ENCODE measurements at places on chromosomes 7 and 10.

DNA sequence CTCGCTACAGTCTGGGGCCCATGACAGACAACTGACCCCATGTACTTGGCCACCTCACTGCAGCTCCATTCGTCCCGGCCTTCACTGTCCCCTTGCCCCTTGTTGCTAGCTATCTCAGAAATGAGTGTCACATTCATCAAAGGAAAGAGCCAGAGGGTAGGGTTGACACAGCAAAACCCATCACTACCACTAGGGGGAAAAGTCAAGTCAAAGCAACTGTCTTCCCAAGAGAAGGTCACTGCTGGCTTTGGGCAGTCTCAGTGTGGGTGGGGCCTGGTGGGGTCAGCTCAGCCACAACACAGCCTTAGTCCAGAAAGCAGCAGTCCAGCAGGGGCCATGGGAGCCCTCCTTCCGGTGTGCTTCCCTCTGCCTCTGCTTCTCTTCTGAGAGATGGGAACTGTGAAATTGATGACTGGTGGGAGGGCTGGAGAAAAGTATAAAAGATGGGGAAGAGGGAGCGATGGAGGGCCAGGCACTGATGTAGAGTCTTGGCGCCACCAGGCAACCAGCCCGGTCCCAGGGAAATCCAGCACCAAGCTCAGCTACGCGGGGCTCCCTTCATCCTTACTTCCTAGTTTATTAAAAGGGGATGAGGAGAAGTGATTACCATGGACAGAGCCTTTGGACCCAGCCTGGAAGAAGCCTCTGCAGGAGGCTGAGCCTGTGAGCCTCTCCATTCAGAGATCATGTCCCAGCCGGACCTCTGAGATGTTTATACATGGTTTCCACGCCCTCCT lies 58.0 kb downstream of the PLXNA4 start:
- no peak for DNase-seq

GRCh38 chr7:131327049-131327625 lies 539 bp upstream of the MKLN1 start:
- DNase-seq = peak; percentile 75

- no peak for DNase-seq
Measured at GRCh38 chr10:112526139-112526538, 79.1 kb downstream of the VTI1A start.

- no peak for DNase-seq
Measured at GRCh38 chr10:102264371-102264770, 19.0 kb downstream of the GBF1 start.

DNA sequence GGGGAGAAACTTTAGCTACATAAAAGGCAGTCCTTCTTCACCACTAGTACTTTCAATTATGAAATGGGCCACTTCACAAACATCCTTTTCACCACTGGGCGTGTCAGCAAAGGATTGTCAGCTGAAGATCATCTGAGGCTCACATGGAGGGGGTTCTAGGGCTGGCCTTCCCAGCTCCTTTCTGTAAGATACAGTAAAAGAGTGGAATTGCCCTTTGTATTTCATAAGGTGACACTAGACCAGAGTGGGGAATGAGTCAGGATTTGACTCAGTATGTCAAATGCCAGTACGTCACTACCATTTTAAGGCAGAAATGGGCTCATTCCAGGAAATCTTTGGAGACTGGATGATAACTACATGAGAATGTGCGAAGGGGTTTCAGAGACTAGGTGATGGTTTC lies 21.2 kb upstream of the BLOC1S2 start:
- no peak for DNase-seq

DNA sequence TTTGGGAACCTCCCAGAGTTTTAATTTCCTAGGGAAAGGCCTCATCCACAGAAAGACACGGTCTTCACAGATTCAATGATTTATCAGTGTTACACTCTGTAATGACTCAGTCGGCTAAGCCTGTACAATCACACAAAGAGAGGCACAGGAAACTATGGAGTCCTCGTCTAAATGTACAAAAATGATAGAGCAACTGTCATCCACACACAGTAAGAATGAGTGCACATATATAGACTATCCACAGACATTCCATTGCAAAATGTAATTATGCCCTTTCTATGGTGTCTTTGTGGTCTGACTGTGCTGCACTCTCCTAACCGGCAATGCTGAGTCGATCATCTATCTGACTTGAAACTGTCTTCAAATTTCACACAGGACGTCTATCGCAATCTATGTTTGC lies 3.5 kb upstream of the NAMPT start:
- no peak for DNase-seq

GRCh38 chr10:89269433-89270152 lies 18.0 kb upstream of the LIPA start:
- DNase-seq = no peak

GRCh38 chr10:76942628-76943416 lies 694.8 kb downstream of the KCNMA1 start:
- no peak for DNase-seq

GRCh38 chr10:14185316-14186045 lies 145.2 kb downstream of the FRMD4A start:
- no peak for DNase-seq

GRCh38 chr10:61994405-61995219 lies 93.1 kb downstream of the ARID5B start:
- no peak for DNase-seq

GRCh38 chr10:67807855-67808456 lies 30.0 kb downstream of the DNAJC12 start:
- DNase-seq = no peak

DNA sequence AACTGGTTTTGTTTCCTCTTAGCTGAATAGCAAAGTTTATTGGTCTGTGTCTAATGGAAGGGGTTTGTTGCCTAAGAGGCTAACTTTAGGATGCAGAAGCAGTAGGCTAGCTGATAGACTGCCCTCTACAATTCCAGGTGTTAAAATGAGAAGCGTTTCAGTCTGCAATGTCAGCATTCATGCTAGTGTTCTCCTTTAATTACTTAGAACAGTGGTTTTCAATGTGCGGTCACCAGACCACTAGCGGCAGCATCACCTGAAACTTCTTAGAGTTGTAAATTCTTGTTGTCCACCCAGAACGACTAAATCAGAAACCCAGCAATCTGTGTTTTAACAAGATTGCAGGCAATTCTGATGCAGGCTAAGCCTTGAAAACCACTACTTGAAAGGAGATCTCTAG lies 392.9 kb downstream of the IPMK start:
- DNase-seq = no peak

DNA sequence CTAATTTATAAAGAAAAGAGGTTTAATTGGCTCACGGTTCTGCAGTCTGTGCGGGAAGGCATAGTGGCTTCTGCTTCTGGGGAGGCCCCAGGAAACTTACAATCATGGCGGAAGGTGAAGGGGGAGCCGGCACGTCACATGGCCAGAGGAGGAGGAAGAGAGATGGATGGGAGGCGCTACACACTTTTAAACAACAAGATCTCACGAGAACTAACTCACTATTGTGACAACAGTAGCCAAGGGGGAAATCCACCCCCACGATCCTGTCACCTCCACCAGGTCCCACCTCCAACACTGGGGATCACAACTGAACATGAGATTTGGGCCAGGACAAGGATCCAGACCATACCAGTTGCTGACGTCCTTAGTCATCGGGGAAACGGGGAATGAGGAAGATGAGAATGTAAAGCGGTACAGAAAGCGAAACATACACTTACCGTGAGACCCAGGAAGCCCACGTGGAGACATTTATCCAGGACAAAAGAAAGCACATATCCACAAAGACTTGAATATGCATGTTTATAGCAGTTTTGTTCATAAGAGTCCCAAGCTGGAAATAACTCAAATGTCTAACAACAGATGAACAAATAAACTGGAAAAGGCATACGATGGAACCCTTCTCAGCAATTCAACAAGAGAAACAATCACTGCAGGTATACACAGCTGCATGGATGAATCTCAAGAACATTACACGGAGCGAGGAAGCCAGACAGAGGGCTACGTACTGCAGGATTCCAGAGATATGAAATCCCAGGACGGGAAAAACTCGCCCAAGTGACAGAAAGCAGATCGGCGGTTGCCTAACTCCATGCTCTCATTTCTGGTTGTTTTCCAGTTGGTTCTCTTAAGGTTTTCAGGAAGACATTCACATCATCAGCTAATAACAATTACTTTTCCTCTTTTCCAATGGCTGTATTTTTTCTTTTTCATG lies 26.2 kb upstream of the INPP5A start:
- DNase-seq = no peak

DNA sequence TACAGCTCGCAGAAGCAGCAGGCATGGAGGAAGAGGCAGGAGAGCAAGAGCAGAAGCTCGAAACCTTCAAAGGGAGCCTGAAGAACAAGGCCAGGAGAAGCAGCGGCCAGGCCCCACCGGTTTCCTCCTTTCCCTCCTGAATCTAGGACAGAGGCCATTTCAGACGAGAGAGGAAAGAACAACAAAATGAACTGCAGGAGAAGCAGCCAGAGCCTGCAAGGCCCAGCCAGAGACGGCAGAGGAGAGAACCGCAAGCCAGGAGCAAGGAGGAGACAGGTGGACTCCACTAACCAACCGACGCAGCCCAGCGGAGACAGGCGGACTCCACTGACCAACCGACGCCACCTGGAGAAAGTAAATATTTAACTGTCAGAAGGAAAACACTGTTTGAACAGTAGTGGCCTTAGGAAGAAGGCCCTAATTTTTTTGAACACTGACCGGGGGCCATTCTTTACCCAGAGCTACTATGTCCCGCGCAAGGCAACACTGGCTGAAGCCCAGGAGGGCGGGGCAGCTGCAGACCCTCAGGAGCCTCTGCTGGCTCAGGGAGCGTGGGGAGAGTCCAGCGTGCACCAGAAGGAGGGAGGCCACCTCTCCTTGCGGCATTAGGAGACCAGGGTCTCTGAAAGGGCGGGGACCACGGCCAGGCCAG lies 559.2 kb downstream of the PTPRN2 start:
- DNase-seq = no peak
